Hematopoietic multipotent progenitor cell (in vitro differentiated cells): ENCODE measurements at places on chromosomes 12 and 14.

DNA sequence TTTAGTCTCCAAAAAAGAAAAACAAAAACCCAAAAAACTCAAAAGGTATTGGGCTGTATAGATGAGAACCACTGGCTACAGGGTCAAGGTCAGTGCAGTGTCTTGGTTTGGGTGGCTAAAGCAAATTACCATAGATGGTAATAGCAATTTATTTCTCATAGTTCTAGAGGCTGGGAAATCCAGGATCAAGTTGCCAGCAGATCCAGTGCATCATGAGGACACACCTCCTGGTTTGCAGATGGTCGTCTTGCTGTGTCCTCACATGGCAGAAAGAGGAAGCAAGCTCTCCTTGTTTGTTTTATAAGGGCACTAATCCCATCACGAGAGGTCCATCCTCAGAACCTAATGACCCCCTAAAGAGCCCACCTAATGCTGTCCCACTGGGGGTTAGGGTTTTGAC, 11.2 kb downstream of the COX14 start:
- no peak for DNase-seq

DNA sequence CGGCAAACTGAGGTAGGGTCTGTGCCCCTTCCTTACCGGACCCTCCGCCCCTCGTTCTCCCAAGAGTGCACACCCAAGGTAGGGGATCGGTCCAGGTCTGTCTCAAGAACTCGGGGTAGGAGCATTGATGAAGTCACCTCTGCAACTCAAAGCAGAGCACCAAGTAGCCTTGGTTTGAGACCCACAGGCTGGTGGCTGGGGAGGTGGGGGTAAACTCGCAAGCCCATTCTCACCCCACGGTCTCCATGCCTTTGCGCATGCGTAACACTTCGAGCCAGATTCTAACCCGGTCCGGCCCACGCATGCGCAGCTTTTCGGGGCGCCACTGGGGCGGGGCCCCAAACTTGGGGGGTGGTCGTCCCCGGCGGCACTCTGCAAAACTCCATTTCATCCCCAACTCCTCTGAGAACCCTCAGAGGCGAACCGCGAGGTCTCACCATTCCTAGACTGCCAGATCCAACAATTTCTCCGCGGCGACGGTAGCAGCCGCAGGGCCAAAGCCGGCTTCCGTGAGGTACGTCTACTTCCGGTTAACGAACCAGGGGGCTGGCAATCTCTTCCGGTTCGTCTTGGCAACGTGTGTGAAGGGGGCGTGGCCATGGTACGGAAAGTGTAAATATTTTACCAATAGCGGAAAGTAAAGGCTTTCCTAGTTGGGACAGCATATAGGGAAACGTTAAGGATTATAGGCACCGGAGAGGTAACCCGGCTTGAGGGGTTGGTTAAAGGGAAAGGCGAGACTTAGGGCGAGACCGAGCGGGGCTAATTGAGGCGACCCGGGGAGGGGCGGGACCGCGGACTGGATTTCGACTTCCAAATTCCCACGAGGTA, at the start of gene MCRS1:
Gene MCRS1, minus strand, starts transcription at position 532 of the 831 bp plus-strand sequence. CDS start 1,411 bp downstream, outside the sequence.
- DNase-seq: peak; percentile 89

- DNase-seq: no peak
Observed at GRCh38 chr14:66468778-66469367, 17.3 kb upstream of the CCDC196 start.

DNA sequence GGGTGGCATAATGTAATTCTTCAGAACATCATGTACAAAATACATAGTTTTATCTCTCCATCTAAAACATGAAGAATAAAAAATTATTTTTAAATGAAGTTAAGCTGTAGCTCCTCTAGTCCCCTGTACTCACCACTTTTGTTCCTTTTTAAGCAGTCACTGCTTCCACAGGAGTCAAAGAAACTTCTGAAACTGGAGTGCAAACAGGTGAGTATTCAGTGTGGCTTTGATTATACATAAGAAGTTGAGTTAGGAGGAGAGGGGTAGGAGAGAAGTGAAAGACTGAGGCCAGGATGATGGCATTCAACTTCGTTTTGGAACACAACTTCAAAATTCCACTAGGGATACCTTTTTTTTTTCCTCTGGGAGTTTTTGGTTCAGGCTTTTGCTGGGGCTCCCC, 131.4 kb upstream of the CNTN1 start:
- no peak for DNase-seq

DNA sequence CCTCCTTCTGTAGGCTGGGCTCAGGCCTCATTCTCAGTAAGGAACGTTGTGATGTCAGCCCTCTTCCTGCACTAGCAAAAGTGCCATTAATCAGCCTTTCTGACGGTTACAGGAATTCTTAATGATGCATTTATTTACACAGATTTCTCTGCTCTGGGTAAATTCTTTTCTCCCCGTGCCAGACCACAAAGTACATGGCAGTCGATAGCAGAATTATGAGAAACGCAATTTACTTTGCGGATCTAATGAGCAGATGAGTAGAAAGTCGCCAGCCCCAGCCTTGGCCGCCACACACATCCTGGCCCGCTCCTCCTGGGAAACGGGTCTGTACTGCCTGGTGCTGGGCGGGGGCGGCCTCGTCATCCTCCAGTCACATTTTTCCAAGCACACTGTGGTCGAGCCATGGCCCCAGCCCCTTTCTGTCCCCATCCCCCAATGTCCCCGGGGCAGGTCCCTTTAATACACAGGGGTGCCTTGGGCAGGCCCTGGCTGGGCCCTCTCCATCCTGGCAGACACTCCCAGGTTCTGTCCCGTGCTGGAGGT, 25.9 kb downstream of the NOC4L start:
- peak; percentile 54 for DNase-seq

DNA sequence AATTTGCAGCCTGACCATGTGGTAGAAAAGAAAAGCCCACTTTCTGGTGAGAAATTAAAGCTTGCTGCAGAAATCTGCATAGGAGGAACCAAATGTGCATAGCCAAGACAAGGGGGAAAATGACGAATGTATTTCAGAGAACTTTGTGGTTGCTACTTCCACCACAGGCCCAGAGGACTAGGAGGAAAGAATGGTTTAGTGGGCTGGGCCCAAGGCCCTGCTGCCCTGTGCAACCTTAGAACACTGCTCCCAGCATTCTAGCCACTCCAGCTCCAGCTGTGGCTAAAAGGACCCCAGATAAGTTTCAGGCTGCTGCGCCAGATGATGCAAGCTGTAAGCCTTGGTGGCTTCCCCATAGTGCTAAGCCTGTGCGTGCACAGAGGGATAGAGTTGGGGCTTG, 764.3 kb downstream of the SLC6A15 start:
- no peak for DNase-seq

DNA sequence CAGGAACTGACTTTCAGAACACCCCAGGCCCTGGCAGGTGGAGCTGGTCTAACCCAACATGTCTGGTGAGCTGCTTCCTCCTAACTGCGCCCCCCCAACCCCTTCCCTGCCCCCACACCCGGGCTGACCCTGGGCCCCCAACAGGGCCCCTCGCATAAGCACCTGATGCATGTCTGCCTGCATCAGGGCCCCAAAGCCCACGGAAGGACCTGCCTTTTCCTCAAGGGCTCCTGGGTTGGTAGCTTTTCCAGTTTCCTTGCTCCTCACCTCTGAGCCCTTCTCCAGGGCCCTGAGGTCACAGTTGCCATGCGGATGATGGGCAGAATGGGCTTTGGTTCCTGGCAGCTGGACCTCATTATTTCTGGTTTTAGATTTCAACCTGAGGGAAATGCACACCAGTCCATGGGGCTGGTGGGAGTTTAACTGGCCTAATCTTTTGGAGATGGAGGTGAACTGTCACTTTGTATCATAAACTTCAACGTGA, 18.5 kb downstream of the TESC start:
- no peak for DNase-seq
